ENCODE measurements at places on chromosomes 1 and 21. TPM values are rescaled to one million over a fixed set of nuclear protein-coding genes. Genes with fewer than 3 reads are reported as not detected.
A peak's percentile ranks its signal among the peaks of the same experiment; 100 is the strongest.

Gene DPYD
- total RNA-seq = 82.7 TPM

GRCh38 chr1:48810740-48811139, 34.0 kb upstream of the BEND5 start:
- no peak for DNase-seq

- DNase-seq = no peak
Measured at GRCh38 chr21:17159697-17160096, 353.1 kb upstream of the CXADR start.

GRCh38 chr1:206685334-206685768, 646 bp downstream of the MAPKAPK2 start:
- DNase-seq = peak; percentile 78

DNA sequence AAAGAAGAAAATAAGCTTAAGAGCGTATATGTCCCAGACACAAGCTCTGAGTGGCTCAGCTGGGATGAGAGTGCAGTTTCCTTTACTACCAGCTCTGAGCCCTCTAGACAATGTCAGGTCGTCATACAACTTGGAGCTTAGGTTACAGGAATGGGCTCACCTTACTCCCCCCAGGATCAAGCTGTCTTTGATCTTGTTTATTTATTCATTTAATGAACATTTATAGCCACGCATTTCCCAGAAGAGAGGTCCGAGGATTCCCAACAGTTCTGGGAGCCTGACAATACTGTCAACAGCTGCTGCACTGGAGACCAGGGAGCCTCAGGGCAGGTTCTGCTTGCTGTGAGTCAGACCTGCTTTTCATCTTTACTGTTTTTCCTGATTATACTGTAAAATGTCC, 378.9 kb downstream of the PLPP3 start:
- DNase-seq = no peak

Gene MCM3AP
- total RNA-seq = 92.2 TPM

- DNase-seq = no peak
Measured at GRCh38 chr1:171646249-171646560, 6.3 kb downstream of the MYOC start.

GRCh38 chr1:51093581-51093980, 8.4 kb upstream of the C1orf185 start:
- DNase-seq = no peak

GRCh38 chr1:192654591-192655251, 18.8 kb downstream of the RGS13 start:
- no peak for DNase-seq

Gene HSD11B1
- total RNA-seq = 16.9 TPM

DNA sequence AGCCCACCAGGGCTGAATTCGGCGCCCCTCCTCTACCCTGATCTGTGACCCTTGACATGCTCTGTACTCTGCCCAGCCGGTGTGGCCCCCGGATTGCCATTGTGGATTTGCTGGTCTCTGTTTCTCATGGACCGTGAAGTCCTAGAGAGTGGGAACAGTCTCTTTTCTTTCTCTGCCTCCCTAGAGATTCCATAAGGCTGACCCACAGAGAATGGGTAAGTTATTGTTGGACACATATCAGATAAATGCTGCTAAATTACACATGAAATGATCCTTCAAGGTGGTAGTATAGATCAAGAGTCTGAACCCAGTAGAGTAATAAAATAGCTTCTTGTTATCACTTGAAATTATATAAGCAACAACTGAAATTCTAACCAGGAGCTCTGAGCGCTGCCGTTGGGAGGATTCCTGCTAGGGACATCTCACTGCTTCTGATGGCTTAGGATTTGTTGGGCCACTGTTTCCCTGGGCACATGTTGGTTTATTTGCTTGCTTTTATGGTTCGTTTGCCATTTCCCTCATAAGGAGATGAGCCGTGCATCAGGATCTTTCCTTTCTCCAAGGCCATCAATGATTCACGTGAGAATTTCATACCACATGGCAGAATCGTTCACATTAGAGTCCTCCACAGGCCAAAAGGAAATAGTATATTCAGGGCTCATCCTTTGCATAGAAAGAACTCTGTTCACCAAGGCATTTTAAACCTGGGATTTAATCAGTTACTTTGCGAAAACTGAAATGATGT, 111.9 kb downstream of the ZBTB18 start:
- DNase-seq = no peak

- no peak for DNase-seq
Measured at GRCh38 chr1:12294076-12294475, 64.2 kb downstream of the VPS13D start.
